ENCODE measurements at places on chromosomes 2 and 18.

DNA sequence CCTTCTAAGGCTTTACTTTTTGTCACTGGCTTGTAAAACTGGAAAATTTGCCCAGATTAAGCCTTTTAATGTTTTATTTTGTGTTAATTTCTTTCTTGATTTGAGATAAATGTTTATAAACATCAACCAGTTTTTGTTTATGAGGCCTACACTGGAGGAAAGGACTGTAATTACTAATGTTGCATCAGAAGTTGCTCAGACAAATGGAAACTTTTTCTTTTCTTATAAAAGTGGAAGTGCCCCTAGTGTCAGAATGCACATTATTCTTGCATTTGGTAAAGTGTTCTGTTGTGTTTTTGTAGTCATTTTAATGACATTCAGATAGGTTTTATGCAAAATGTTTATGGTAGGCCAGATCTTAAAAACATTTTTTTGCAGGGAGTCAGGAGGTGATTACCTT lies 25.3 kb downstream of the LCLAT1 start:
- DNase-seq: no peak

GRCh38 chr2:103364177-103364576 lies 602.3 kb downstream of the TMEM182 start:
- DNase-seq: no peak

DNA sequence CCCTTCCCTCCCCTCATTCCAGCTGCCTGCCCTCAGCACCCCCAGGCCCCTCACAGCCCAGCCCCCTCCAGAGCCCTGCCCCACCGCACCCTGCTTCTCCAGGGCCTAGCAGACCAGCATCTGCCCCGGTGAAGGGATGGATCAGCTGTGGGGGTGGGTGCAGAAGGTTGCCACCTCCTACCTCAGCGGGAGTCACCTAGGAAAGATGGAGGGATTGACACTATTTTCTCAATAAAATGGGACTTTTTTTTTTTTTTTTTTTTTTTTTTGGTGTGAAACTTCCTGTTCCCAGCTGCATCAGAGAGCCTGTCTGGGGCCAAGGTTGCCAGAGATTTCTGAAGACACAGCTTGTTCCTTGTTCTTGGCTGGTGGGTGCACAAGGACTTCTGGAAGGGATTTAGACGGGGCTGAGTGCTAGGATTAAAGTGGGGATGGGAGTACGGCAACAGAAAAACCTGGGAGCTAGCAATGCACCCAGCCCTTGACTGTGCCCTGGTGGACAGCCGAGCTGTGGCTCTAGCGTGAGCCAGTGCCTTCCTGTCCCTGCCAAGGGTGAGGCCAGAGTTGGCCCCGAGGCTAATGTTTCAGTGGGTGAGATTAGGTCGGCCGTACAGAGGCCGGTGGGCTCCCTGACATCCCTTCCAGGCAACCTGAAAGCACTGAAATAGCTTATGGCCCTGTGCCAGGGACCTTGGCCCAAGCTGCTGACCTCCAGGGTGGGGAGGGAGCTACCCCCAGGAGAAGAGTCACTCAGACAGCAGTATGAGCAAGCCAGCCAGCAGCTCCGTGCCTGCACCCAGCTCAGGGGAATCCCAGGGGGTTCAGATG lies 4.6 kb downstream of the B3GNT7 start:
- DNase-seq: no peak

DNA sequence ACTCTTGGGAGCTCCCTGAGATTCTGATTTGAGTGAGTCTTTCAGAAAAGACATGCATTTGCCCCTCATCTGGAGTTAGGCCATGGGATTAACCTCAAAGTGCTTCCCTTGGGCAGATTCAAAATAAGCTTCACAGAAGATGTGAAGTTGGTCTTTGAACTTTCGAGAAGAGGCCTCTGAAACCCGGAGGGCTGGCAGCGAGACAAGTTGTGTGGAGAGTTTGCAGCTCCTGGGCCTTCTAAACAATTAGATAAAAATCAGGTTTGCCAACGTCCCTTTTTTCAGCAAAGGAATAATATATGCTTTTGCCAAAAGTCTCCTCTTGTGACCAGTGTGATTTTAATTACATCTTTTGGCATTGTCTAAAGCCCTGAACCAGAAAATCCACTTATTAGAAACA lies 489.7 kb downstream of the SOX11 start:
- DNase-seq: no peak

DNA sequence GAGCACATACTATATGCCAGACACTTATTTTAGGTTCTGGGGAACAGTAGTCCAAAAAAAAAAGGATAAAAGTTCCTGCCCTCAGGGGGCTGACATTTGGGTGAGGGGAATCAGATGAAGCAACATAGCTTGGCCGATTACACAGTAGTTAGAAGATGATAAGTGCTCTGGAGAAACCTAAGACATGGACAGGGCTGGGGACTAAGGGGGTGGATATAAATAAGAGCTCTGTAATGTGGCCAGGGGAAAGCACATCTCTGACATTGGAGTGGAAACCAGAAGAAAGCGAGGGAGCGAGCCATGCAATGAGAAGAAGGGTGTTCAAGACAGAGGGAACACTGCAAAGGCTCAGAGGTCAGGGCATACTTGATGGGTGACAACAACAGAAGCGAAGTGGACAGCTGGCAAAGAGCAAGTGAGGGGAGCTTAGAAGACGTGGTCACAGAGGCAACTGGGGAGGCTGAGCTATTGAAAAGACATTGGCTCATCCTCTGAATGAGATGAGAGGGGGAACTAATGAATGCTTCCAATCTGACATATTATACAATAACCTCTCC lies 11.4 kb downstream of the TMEM182 start:
- DNase-seq: no peak

DNA sequence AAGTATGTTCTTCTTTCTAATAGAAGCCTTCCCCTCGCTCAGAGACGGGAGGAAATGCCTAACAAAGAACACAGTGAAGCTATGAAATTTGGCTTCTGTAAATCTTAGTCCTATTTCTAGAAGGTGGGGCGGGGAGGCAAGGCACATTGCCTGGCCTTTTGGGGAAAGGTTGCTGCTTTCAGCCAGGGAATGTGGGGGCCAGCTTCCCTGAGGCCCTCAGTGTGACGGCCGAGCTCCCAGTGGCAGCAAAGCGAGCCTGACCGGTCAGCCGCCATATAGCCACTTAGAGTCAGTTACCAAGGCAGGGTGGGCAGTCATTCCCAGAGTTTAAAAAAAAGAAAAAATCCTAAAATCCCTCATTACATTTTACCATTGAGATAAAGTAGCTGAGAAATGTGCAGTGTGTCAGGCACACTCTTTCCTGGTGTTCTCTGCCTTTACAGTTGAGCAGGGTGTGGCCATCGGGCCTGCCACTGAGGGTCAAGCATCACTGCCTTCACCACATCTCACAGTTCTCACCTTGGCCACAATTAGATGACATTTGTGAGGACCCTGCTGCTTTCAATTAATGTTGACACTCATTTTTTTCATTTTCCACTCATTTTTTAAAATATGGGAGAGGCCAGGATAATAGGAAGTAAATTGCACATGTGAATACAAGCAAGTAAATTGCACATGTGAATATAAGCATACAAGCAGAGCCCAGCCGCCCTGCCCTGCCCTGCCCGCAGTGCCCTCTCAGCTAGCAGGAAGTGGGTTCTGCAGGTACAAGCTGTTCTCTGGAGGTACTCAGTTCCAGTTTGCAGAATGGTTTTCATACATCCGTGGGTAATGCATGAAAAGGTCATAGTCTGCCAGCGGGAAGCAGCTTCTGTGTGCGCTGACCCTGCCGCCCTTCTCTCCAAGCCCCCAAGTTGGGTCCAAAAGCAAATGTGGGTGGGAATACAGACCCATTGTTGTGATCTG lies 76.9 kb downstream of the WDSUB1 start:
- no peak for DNase-seq

GRCh38 chr2:74261204-74261864 lies 62.9 kb downstream of the MTHFD2 start:
- DNase-seq: no peak
